ENCODE measurements at places on chromosomes 12 and 14.

DNA sequence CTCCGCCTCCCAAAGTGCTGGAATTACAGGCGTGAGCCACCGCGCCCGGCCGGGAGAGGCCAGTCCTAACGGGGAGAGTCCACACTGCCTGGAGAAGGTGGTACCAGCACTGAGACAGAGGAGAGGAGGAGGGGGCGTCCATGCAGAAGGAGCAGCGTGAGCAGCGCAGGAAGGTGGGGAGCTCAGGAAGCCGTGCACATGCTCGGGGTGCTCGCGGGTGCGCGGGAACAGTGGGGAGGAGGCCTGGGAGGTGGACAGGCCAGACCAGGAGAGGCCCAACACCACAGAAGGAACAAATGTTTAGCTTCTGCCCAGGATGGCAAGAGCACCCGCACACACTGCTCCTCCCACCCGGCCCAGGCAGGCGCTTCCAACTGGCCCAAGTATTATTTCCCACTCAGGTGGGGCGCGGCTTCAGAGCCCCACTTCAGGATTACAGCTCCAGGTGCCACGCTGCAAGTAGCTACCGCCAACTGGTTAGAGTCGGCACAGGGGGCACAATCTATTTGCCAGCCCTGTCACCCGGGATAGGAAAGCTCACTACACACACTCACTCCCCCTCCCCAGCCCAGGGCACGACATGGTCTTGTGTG lies 80.8 kb upstream of the BCL11B start:
- no peak for DNase-seq

DNA sequence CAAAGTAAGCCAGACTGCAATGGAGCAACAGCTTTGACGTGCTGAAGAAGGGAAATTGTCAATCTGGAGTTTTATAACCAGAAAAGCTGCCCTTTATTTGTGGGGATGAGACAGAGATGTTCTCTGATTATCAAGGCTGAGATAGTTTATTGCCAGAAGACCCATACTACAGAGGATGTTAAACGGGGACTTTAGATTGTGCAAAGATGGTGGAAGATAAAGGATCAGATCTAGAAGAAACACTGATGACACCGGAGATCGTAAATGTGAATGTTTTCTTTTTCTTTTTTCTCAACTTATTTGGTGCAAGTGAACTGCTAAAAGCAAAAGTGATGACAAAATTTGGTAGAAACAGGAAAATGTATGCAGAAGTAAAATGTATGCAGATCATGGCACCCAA lies 178.3 kb upstream of the PLEKHG7 start:
- no peak for DNase-seq

DNA sequence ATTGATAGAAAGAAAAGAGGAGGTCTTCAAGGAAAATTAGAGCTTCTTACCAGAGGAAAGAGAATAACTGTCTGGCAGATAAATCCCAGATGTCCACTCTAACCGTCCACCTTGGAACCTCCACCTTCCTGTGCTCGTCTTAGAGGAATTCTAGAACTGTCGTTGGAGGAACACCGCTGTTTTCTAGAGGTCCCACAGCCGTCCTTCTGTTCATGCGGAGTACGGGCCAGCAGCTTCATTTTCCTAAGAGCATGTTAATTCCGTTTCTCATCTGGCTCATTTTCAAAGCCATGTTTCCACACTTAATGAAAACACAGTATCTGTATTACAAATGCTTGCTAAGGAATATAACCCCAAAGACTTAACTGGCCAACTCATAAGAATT lies 107.9 kb upstream of the ESRRB start:
- DNase-seq = no peak

- DNase-seq = peak; percentile 82
These were observed 3.6 kb downstream of the TNFAIP2 start for GRCh38 chr14:103126873-103127304.

GRCh38 chr12:90974286-90974685 lies 19.3 kb upstream of the CCER1 start:
- no peak for DNase-seq

GRCh38 chr12:117367006-117367638 lies 5.7 kb upstream of the NOS1 start:
- DNase-seq = peak; percentile 92

DNA sequence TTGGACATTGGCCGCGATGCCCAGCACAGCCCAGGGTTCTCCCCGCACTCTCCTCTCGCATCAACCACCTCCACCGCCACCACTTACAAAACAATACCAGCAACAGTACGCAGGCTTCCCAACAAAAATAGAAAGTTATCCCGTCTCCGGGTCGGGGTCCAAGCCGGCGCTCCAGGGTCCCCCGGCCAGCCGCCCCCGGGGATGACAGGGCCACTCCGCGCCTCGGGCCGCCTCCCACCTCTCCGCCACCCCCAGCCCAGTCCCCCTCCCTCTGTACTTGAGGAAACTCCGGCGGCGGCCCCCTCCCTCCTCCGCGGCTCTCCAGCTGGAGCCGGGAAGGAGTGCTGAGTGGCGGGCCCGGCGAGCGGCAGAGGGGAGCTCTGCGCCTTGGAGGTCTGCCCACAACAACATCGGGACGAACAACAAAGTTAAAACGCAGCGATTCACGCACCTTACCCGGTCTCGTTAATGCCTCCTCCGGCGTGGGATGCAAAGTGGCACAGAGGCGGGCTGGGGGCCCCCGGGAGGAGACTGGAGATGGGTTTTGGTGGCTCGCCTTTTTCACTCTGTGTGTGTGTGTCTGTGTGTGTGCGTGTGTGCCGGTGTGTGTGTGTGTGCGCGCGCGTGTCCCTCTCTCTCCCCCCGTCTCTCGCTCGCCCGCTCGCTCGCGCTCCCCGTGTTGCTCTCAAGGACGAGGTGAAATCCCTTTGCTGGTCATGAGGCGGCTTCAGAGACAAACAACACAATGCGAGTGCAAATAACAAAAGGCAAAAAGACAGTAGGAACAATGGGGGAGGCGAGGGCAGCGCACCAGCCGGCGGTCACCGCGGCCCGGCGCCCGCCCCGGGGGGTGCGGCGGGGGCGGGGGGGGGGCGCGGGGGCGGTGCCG lies 386.8 kb downstream of the BCAT1 start:
- DNase-seq = peak; percentile 82

DNA sequence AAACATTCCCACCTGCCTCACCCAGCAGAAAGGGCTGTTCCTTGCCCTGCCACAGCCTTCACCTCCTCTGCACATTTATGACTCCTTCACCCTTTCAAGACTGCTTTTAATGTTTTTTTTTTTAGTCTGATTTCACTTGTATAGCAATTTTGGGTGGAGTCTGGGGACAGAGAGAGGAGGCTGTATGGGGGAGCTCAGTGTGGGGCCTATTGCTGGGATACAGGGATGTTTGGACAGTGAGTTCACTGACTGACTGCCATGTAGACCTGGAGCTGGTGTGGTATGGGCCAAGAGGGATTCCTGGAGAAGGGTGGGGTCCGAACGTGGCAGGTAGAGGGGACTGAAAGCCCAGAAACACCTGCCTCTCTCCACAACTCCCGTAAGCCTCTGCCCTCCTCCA lies 1.9 kb upstream of the KRT85 start:
- DNase-seq = no peak

GRCh38 chr14:83301791-83302190 lies 1768.1 kb upstream of the SEL1L start:
- no peak for DNase-seq

DNA sequence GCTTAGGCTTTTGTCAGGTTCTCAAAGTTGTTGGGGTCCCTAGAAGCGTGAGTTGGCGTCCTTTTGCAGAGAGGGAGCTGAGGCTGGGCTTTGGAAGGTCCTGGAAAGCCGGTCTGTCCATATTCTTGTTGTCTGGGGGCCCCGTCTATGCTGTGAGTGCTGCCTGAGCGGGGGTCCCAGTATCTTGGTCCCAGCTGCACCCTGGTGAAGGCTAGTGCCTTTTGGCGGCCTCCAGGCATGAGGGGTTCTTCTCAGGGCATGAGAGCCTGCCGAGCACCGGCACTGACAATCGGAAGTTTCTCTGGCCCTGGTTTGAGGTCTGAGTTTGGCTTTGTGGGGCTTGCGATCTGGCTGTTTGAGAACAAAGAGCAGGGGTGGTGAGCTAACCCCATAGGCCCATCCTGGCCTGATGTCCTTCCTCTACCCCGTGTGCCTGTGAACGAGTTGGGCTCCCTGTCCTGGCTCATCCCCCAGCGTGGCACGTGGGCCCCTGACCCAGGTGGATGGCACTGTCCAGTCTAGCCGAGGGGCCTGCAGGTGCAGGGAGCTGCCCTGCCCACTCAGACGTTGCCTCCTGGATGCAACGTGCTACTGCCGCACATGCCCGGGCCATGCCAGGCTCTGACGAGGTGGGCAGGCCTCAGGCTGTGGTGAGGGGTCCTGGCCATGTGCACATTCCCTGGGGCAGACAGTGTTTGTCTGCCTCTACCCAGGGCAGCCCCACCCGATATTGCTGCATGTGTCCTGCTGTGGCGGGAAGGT lies 3.9 kb downstream of the CEP170B start:
- DNase-seq = no peak

- no peak for DNase-seq
These were observed 18.1 kb downstream of the NUAK1 start for GRCh38 chr12:106120519-106121105.

DNA sequence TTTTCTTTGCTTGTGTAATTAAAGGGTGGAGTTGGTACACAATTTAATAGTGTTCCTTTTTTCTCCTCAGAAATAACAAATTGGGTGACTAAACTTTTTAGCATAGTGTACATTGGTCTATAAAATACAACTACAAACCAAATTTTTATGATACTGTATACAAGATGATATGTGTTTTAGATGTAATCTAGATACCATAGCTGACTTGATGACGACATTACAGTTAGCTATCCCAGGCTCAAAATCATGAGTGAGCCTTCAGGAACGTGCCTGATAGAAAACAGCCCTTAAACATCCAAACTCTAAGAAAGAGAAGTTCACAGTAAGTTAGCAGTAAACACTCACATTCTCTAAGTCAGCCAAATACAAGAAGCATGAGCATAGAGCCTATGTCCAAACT lies 99.0 kb upstream of the SSTR1 start:
- no peak for DNase-seq

GRCh38 chr12:96861656-96862055 lies 45.4 kb upstream of the NEDD1 start:
- no peak for DNase-seq

GRCh38 chr14:67158566-67158965 lies 30.7 kb upstream of the GARIN2 start:
- no peak for DNase-seq

DNA sequence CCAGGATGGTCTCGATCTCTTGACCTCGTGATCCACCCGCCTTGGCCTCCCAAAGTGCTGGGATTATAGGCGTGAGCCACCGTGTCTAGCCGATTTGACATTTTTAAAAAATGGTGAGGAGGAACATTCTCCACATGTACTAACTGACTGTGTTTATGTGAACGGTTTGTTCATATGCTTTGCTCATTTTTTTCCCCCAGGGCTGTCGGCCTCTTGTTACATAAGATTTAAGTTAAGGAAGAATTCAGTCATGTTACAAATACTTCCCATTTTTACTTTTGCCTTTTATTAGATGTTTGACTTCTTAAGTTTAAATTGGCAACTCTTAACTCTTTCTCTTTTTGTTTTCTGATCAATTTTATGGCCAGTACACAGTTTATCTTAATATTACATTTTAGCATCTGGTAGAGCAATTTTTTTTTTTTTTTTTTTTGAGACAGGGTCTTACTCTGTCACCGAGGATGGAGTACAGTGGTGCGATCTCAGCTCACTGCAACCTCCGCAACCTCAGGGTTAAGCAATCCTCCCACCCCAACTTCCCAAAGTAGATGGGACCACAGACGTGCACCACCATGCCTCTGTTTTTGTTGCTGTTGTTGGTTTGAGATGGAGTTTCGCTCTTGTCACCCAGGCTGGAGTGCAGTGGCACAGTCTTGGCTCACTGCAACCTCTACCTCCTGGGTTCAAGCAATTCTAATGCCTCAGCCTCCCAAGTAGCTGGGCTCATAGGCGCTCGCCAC lies 9.6 kb downstream of the GNS start:
- DNase-seq = no peak

GRCh38 chr12:130162267-130162666 lies at the start of gene FZD10:
TSS of gene FZD10 (plus strand) at chr12:130162464. CDS start at chr12:130162943, 479 bp downstream.
- peak; percentile 89 for DNase-seq

DNA sequence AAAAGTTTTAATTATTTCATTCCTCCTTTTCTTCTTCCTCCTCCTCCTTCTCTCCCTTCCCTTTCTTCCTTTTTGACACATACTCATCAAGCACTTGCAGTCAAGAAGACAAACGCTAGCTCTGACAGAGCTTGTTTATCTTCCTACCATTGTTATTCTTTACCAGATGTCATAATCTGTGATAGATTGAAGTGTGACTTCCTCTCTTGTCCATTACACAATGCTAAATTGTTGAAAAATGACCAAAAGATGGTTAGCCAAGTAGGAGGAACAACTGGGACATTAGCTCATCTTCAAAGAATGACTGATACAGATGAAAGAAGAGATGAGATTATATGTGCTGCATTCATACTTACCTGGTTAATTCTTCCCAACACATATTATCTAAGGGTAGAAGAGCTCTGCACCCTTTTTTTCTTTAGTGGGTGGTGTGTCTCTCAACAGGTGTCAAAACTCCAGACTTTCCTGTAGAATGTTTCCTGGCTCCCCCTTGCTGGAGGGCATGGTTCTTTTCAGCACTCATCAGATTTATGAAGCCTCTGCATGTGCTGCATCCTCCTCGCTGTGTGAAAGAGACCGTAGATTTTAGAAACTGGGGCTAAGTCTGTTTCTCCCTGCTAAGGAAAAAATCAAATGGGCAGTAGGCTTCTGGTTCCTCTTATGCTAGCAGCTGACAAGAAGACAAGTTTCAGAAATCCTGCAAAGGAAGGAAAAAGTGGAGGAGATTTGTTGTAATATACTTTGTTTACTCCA lies 147.1 kb downstream of the TMX1 start:
- no peak for DNase-seq

- DNase-seq = no peak
These were observed 170.0 kb upstream of the RMST start for GRCh38 chr12:97292588-97292987.

DNA sequence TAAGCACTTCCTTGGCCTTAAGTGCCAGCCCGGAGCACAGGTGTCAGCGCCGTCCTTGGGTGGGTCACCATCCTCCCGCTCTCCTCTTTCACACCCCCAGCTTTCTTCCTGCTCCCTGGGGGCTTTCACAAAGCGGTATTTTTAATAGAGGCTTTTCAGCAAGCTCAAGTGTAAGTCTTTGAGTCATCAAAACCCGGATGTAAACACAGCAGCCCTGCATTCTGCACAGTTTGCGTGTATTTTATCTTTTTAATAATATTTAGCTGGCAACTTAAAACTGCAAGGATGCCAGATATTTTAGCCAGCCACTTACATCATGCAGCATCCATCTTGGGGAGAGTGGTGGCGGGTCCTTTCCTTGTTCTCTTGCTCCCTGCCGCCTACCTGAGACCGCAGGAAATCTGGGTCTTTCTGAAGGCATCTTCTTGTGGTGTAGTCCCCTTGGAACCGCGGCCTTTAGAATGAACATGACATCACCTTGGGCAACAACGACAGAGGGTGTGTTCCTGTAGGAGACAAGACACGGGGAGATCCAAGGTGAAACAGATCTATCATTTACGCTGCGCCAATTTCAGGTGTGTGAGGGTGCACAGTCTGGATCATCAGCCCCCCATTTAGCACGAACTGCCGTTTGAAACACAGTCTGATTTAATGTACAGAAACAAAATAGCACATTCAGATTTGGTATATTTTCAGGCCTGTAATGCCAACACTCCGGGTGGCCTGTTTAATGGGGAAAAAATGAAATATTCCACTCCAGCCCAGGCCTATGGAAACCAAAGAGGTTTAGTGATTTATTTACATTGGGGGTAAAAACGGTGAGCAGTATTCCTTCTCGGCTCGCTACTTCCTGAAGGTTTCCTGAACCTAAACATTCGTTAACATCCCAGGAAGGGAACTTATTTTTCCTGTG lies 12.5 kb upstream of the IRF2BPL start:
- peak; percentile 30 for DNase-seq

Data from tongue (tissue), 3 donors.